ENCODE measurements at places on chromosomes 2 and 18.

- ATAC-seq, result no peak
These were observed 1337.6 kb upstream of the SLC39A10 start for GRCh38 chr2:194319222-194319992.

- ATAC-seq, result no peak
These were observed 12.7 kb upstream of the DES start for GRCh38 chr2:219405451-219405850.

DNA sequence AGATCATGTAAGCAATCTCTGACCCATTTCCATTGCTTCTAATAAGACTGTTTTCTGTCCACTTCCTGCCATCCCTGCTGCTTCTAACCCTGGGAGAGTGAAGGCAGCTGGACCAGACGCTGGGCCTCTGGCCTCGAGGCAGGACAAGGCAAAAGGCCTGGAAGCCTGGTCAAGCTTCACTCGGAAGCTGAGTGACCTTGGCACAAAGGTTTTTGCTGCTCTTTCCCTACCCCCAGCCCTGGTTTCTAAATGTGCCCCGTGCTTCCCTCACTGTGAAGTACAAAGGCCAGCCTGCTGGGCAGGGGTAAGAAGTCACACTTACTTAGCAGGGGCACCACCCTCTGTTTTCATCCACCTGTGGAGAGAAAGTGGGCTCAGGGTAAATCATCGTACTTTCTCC, 195.0 kb downstream of the TNS1 start:
- ATAC-seq, result no peak

DNA sequence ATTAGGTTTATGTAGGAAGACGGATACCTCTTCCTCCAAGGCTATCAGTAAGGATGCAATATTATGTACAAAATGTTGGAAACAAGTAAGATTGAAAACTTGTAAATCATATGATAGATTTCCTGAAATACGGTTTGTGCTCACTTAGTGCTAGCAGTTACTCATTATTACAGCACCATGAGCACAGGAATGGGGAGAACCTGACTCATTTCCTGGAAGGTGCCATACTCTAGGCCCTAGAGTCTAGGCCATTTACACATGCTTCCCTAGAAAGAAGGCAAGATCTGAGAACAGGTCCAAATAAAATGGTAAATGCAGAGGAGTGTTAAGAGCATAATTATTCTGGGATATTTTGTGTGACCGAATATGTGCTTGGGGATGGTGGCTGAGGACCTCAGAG, 467.7 kb upstream of the CELF4 start:
- ATAC-seq, result no peak

DNA sequence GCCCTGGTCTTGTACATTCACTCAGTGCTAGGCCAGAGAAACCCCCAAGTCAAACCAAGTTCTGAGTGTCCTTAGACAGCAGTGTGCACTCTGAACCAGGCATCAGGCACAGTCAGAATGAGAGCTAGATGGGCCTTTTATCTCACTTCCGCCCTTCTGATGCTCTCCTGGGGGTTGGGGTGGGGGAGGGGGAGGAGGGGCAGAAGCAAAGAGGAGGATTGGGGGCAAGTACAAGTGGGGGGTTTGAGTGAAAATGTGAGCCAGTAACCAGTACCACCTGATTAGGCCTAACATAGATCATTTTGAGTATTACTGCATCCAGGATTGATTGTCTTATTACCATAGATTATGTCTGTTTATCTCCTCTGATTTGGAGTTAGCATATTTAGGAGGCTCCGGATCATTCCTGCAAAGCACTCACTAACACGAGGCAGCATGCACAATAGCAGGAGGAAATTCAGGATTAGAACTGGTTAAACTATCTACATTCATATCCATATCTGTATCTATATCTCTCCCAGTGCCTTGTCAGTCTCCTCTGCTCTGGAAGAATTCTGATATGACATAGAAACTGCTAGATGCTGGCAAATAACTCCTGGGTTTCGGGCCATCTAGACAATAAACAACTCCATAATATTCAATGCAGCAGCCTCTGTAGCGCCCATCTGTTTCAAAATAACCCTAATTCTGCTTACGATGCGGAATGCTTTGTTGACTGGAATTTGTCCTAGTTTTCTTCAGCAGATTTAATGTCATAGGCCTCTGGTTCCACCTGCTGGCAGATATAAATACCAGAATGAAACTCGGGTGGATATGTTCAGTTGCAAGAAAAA, 149.1 kb downstream of the RHBDD1 start:
- peak; percentile 76 for ATAC-seq

GRCh38 chr2:106638043-106638442, 150.9 kb downstream of the CD8B2 start:
- ATAC-seq, result no peak
